Stimulated activated CD4-positive, alpha-beta T cell treated with anti-CD3 and anti-CD28 coated beads, Interleukin-2, amount 100 ng/mL, for 4 hours (primary cell): ENCODE measurements at places on chromosomes 13 and 19.

- DNase-seq = no peak
Observed at GRCh38 chr19:39518458-39518857, 3.5 kb downstream of the SELENOV start.

DNA sequence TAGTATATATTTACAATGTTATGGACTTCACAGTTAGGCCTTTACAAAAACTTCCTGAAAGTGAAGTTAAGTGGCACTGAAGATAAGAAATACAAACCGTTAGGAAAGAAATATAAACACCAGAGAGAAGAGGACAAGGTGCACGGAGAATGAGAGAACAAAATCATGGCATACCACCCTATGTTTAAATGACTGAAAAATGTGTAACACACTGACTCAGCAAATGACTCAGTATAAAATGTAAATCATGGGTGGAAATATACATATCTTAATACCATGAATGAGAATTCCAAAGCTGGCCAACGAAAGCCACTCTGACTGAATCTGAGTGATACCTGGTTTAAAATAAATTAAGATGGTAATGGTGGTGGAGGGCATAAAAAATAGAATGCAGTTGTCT lies 260.8 kb downstream of the DNAJC15 start:
- DNase-seq = no peak

DNA sequence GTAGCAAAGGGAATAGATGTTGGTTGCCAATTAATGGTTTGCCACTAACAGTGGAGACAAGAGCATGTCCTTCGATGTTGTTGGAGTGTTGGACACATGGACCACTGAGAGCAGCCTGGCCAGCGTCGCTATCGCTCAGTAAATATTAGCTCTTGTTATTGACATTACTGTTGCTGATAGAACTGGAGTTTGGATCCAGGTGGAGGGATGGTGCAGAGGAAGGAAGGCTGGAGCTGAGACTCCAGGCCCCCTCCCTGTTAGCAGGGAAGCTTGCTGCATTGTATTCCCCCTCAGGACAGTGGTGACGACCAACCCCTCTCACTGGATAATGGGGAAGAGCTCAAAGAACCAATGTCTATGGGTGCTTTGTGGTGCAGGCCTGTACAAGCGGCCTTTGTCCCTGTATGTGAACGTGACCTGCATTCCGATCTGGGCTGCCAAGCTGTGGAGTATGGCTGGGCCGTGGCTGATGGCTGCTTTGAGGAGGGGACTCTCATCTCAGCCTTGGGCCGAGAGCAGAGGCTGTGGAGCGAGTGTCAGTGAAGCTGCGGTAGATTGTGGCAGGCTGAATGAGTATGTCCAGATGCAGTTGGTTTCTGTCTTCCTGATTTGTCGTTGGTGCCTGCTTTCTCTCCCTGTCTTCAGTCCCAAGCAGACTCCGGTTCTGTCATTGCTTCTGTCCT lies 7.0 kb downstream of the CLASRP start:
- DNase-seq = no peak

GRCh38 chr19:2900296-2901252 lies at the start of gene ZNF57:
Gene ZNF57 (plus strand): TSS chr19:2900928. CDS start chr19:2901046, 118 bp downstream.
- DNase-seq = peak; percentile 97

DNA sequence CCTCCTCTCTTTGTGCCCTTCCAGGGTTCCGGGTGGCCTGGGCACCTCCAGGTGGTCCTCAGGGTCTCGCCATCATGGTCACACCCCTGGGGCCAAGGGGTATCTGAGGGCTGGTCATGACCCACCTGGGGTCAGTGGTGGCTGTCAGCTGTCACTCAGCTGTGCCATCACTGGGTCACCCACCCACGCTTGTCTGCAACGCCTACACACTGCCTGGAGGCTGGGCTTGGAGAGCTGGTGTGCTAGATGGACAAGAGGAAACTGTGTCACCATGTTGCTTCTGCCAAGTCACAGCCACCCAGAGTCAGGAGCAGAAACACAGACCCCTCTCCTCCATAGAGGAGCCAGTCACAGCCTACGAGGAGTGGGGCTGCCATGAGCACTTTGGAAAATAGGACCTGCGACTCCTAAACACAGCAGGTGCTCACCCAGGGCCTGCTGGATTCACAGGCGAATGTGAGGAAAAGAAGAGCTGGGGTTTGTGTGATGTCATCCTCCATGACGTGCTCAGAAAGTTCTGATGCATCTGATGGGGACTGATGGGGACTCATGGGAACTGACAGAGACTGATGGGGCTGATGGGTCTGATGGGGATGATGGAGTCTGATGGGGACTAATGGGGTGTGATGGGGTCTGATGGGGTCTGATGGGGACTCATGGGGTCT lies 10.7 kb upstream of the GRTP1 start:
- DNase-seq = no peak

- DNase-seq = no peak
Observed at GRCh38 chr13:113155982-113156655, 2.3 kb upstream of the PROZ start.

- DNase-seq = peak; percentile 6
Observed at GRCh38 chr13:98997738-98998641, 20.1 kb upstream of the DOCK9 start.

- no peak for DNase-seq
Observed at GRCh38 chr13:45149964-45150363, 29.7 kb downstream of the GTF2F2 start.

DNA sequence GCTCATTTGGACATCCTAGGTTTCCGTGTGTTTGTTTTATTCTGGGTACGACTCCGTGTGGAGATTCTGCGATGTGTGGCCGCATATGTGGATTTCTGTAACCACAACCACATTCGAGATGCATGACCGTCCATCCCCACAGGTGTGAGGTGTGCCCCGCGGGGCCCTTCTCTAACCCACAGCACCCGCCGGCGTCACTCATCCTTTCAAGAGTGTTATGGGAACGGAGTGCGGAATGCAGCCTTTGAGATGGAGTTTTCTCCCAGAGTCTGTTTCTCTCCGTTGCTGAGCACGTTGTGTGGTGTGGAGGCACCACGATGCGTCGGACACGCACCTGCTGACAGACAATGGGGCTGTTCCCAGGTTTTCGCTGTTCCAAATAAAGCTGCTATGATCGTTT lies 40.0 kb downstream of the C13orf46 start:
- DNase-seq = no peak

GRCh38 chr13:28751175-28751960 lies 32.6 kb upstream of the SLC46A3 start:
- DNase-seq = no peak

DNA sequence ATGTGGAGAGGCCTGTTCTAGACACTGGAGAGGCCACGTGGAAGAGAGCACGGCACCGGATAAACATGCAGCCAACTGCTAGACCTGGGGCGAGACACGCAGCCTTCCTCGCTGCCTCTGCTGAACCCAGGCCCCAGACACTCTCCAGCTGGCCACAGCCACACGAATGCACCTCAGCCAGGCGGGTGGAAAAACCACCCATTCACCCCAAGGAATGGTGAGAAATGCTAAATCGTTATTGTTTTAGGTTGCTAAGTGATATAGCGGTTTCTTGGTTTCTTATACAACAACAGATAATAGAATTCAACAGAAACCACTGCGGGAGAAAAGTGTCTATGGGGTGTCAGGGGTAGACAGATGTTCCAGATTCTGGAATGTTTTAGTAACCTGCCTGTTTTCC lies 52.5 kb downstream of the STK24 start:
- DNase-seq = no peak

DNA sequence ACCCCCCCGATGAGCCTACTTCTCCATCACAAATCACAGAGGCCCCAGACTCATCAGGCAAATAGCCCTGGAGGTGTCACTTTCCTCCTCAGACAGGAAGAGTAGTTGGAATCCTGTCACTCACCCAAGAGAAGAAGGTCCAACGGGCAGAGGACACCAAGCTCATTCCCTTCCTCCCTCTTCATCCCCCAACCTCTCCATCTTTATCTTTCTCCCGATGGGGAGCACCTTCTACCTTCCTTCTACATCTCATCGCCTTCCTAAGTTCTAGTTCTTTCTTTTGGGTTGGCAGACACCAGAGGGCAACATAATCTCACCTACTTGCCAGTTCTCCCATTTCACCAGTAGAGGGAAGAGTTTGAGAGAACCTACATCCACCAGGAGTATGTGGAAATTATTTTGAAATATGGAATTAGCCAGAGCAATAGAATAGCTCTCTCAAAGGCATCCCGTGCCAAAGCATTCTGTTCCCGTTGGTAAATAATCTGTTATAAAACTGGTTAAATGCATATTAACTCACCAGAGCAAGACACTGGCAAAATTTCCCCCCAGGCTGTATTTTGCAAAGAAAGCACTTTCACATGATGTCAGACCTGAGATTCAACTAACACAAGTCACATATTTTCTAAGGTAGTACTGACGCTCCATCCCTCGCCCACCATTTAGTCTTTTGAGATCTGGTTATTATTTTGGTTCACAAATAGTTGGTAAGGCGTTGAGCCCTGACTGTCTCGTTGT lies 55.0 kb downstream of the ZIC5 start:
- DNase-seq = peak; percentile 9

DNA sequence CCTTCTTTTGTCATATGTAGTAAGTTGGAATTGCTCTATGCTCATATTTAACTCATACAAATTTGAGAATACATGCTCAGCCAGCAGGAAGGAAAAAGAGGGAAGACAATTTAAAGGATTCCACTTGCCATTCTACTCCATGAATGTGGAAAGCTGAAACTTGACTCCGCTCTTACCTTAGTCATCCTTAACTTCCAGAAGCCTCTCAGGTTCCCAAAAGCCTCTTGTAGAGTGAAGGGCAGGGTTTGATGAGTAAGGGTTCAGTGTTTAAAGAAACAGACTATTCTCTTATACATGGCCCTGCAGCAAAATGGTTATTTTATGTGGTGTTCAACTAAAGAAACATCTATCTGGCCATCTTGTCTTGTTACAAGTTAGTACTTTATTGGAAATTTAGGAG lies 27.1 kb downstream of the FAM124A start:
- no peak for DNase-seq

DNA sequence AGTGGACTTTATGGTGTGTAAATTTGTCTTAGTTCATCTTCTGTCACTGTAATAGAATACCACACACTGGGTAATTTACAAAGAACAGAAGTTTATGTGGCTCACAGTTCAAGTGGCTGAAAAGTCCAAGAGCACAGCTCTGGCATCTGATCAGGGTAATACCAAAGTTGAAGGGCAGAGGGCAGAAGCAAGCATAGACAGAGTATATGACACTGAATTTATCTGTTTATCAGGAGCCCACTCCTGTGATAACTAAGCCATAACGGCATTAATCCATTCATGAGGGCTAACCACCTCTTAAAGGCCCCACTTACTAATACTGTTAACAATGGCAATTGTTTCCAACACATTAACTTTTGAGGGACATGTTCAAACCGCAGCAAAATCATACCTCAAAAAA lies 4.0 kb upstream of the RFXAP start:
- DNase-seq = no peak

GRCh38 chr19:8335343-8336071 lies 7.6 kb downstream of the KANK3 start:
- no peak for DNase-seq

DNA sequence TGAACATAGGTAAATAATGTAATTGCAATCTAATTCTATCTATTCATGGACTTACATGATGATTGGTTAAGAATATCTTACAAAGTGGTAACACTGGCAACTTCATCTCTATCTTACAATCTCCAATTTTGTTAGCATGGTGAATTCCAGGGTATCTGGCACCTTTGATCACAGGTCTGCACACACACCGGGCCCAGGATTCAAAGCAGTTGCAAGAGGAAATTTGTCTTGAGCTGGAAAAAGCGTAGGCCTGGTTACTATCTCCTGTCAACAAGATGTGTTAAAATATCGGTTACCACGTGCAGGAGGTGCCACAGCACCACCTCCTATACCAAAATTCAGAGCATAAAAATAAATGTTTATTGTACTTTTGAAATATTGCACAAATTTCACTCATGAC lies 2428.4 kb downstream of the PCDH9 start:
- DNase-seq = no peak

- DNase-seq = no peak
Observed at GRCh38 chr13:92122186-92122853, 723.9 kb downstream of the GPC5 start.

- DNase-seq = no peak
Observed at GRCh38 chr19:17946965-17947784, 14.4 kb downstream of the CCDC124 start.

- no peak for DNase-seq
Observed at GRCh38 chr13:76773448-76774094, 112.6 kb downstream of the KCTD12 start.

GRCh38 chr19:14674764-14675163 lies at the start of gene ADGRE3:
Gene ADGRE3 (minus strand): TSS chr19:14674844. CDS start chr19:14674770, 74 bp downstream.
- no peak for DNase-seq

DNA sequence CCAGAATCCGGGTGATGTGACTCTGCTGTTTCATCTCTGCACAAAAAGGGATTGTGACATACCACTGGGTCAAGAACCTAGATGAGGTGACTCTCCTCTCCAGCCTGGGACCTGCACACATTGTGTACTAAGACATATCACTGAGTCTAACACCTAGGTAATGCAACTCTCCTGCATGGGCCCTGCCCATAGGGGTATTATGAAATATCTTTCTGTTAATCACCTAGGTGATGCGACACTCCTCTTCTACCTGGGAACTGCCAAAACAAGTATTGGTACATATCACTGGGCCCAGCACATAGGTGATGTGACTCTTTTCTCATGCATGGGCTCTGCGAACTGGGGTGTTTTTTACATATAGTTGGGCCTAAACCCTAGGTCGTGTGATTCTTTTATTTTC lies 35.5 kb upstream of the ZNF254 start:
- DNase-seq = no peak

DNA sequence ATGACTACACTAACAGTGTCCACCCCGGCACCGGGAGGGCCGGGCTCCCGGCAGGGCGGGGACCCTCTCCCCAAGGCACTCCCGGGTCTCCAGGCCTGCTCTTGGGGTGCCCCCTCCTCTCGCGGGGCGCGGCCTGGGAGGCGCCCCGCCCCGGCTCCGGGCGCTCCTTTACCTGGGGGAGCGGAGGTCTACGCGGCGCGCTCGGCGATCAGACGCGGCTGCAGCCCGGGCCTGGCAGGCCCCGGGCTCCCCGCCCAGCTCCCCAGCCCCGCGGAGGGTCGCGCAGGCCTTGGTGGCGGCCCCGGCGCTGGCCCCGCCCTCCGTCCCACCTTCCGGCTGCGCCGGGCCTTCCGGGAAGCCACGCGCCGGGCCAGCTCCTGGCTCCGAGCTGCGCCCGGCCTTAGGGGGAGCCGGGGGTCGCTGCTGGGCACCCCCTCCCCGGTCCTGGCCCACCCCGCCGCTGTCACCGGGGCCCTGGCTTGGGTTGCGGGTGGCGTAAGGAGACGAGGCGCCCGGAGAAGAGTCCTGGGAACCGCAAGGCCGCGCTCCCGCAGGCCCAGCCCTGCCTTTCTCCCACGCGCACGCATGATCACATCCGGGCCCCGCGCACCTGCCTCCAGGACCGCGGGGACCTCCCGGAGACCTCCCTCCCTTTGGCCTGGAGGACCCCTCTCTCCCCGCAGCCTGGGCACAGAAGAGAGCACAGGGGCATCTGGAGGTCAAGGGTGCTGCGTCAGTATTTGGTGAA lies at the start of gene C19orf12:
TSS of gene C19orf12 (minus strand) at position 309 of the 748 bp plus-strand sequence. CDS start 6,848 bp downstream, outside the sequence.
- DNase-seq = peak; percentile 38
